ENCODE measurements at places on chromosomes 6 and 20.
A peak's percentile ranks its signal among the peaks of the same experiment; 100 is the strongest.

DNA sequence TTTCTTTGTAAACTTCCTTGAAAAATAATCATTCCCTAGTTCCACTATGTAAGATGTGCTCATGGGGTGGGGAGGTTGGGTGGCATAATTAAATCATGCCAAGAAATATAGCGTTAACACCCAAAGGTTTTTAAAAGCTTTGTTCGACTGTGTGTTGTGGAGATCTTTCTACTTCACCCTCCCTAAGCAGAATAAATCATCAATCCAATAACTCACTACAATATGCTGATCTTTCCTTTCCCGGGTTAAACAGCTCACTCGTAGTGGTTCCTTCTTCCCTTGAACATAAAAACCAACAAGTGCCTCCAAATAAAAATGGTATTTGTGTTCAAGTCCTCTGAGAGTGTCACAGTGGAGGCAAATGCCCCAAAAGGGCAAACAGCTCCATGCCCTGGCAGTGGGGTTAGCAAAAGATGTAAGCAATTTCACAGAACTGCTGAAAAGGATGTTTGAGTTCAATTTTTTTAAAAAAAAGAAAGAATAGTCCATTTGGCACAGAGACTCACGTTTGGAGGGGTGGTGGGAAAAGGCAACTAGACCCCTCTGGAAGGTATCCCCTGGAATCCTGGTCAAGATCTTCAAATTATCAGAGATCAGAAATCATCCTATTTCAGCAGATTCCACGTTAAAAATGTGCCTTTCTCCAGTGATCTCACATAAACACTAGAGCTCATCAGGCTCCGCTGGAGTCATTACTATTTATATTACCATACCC lies 99.1 kb downstream of the TFAP2A start:
- no peak for DNase-seq

DNA sequence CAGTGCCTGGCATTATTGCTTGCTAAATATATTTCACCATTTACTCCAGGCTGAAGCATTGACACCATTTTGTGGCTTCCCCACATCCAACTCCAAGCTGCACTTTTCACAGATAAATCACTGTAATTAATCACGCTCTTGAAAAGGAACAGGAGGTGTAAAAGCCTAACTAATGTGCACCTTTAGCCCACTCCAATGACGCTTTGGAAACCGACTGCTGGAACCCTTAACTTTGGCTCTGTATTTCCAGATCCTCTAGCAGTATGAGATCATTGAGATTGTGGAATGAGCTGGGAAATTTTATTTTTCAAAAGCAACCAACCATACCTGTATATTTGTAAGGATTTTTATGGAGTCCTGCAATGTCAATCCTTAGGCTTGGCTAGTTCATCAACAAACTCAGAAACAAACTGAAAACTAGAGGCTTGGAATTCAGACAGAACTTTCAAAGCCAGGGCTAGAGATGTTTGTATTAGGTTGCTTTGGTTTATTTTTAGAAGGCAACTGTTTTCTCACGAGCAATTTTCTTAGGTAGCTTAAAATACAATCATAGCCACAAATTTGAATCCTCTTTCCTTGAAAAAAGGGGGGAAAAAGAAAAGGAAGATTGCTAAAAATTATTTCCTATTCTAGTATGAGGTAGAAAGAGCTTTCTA lies 52.8 kb upstream of the UTRN start:
- no peak for DNase-seq

DNA sequence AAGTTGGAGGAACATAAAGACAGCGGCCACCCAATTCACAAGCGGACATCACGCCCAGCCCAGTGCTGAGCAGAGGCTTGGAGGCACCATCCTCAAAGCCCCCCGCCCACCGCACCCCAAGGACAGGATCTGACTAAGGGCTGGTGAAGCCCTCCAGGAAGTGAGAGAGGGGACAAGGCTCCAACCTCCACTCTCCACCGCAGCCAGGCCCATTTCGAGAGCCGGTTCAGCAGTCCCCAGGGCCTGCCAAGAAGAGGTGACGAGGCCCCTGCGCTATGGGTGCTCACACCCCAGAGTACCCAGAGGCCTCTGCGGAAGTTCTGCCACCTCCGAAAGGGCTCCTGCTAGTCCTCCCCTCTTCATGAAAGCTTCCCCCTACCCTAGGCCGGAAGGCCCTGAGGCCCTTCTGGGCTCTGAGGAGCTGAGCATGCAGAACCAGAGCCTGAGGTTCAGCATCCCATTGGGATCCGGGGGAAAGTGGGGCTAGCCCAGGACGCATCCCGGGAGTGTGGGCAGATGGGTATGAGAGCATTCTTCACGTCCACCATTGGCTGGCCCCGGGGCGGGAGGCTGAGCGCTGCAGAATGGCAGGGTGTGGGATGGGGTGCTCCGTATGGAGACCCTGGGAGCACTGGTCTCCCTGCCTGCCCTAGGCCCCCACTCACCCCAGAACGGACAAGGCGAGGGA lies 2.5 kb downstream of the GRM4 start:
- no peak for DNase-seq

DNA sequence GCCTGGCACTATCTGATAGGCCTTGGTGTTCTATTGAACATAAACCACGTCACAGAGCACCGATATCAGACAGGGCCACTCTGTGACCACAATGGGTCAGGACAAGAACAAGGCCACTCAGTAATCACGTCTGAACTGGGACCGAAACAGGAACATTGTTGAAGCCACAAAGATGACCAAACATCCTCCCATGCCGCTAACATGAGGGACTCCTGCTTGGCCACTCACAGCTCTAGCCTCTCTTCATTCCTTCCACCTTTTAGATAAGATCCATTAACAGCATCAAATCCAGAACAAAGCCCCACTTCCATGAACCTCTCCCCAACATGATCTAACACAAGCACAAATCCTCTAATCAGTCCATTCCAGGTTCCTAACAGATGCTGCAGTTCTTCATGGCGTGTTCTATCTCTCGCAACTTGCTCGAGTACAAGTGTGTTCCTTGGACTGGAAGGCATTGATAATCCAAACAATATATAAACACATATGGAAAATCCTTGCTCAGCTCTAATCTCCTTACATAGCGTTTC lies 7.4 kb downstream of the SIRT5 start:
- no peak for DNase-seq

GRCh38 chr20:32585011-32585585 lies at the start of gene NOL4L:
TSS of gene NOL4L (minus strand) at chr20:32585333. CDS start at chr20:32584890, 443 bp downstream.
- peak; percentile 78 for DNase-seq

GRCh38 chr20:2874456-2874855 lies 1.2 kb downstream of the PTPRA start:
- no peak for DNase-seq

DNA sequence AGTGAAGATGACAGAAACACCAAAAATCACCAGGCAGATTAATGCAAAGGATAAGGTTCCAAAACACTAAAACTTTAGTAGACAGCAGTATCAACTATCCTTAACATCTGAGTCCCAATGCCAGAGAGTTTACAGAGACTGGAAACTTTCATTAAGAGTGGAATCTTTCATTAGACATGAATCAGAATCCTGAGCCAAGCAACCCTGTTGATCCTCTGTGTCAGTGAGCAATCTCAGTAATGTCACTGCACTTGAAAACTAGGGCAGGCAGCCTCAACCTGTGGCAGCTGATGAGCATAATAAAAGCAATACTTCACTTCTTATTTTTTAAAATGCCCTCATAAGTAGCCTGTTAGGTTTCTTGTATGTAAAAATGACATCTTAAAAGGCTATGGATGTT lies 252.8 kb upstream of the PLN start:
- no peak for DNase-seq
